Stimulated activated CD4-positive, alpha-beta T cell treated with anti-CD3 and anti-CD28 coated beads, Interleukin-1b, Interleukin-23, amount 100 ng/mL, for 1 hour (primary cell): ENCODE measurements at places on chromosomes 7 and 10.

- DNase-seq, result no peak
Measured at GRCh38 chr7:158856883-158857668, 718 bp downstream of the DYNC2I1 start.

GRCh38 chr10:77771450-77771849, 133.8 kb upstream of the KCNMA1 start:
- DNase-seq, result no peak

DNA sequence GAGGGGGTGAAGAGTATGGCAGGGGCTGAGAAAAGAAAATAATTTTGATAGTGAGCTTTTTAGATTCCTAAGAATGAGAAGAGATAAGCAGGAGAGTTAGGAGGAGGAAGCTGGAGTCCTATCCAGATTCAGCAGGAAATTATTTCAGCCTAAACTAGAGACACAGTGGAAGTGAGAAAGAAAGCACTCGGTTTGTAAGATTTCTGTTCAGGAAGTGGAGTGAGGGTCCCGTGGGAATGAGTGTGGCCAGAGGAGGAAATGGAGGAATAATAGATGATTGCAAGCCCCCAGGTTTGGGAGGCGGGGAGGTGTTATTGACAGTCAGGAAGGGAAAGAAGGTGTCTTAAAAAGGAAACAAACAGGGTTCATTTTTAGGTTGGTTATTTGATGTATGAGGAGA, 84.8 kb upstream of the NRP1 start:
- DNase-seq, result no peak

DNA sequence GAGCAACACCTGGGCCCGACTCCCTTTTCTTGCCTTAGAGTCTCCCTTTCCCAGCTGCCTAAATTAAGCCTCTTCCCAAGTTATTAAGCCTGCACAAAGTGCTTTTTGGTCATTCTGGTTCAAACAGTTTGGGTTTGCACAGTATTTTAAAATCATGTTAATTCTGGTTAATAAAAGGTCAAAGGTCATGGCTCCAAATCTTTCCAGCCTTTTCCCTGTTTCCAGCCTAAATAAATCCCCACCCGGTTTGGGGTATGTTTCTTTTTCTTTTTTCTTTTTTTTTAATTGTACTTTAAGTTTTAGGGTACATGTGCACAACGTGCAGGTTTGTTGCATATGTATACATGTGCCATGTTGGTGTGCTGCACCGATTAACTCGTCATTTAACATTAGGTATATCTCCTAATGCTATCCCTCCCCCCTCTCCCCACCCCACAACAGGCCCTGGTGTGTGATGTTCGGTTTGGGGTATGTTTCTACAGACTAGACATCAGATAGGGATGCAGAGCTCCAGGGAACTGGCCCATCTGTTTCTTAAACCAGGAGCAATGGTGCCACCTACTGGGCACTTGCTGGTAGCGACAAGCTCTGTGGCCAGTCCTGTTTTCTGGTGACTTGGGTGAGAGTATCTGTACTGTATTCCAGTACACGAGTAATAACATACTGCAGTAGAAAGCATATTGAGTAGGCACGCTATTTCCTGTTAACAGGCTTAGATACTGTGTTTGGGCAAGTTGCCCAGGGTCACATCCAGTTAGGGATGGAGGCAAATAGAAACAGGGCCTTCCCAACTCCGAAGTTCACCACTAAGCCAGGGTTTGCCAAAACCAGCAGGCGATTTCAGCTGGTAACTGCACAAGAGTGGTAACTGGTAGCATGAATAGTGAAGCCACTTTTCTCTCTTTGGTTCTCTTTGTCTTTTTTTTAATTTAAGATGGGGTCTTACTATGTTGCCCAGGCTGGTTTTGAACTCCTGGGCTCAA, 60.6 kb upstream of the TRIM8 start:
- peak; percentile 69 for DNase-seq

DNA sequence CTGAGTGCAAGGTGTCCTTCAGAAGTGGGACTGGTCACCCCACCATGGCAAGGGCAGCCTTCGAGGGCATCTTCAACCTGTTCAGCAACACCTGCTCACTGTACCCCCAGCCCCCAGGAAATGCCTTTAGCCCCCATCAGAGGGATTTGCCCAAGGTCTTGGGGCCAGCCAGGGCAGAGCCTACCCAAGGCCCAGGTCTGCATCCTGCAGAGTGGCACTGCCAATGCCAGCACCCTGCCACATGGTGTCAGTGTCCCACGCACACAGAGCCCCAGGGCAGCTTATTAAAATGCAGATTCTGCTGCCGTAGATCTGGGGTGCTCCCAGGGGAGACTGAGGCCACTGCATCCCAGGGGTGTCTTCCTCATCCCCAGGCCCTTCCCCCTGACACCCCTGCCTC, 106.2 kb upstream of the KCTD7 start:
- DNase-seq, result no peak

- DNase-seq, result no peak
Measured at GRCh38 chr7:138491612-138492386, 31.7 kb downstream of the TRIM24 start.

GRCh38 chr10:75068523-75068922, 42.9 kb upstream of the SAMD8 start:
- no peak for DNase-seq

GRCh38 chr7:155731380-155731779, 80.9 kb downstream of the SHH start:
- no peak for DNase-seq

- DNase-seq, result no peak
Measured at GRCh38 chr7:6536262-6537260, 14.7 kb downstream of the GRID2IP start.
